KG1 (cell line): ENCODE measurements at places on chromosomes 2 and 18.

GRCh38 chr18:64191069-64191468 lies 42.2 kb upstream of the LINC00305 start:
- DNase-seq: no peak

DNA sequence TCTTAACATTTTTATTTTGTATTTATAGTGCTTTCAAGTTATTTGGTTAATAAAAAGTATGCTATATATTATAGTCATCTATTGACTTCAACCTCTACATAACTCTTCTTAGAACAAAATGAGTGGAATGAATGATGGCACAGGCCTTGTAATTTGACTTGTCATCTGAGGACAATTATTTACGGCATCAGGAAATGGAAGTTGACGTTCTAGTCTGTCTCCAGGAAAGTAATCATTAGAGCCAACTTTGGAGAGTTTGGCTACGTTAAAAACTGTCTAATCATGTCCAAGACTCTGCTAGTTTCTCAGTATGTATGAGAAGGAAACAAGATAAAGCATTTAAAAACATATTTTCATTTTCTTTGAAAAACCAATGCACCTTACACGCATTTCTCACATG lies 353.6 kb downstream of the ARHGAP15 start:
- no peak for DNase-seq

GRCh38 chr2:120820953-120821279 lies 85.2 kb downstream of the GLI2 start:
- no peak for DNase-seq

DNA sequence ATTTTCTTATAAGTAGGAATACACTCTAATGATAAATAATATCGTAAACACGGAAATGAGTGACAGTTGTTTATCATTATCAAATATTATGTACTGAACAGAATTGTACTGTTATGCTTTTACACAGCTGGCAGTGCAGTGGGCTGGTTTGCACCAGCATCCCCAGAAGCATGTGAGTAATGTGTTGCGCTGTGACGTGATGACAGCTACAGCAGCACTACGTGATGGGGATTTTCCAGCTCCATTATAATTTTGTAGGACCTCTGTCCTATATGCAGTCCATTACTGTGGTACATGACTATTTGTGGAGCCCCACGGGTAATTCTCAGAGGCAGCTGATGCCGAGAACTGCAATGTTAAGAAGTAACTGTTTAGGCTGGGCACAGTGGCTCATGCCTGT lies 77.3 kb upstream of the ATG16L1 start:
- DNase-seq: no peak

DNA sequence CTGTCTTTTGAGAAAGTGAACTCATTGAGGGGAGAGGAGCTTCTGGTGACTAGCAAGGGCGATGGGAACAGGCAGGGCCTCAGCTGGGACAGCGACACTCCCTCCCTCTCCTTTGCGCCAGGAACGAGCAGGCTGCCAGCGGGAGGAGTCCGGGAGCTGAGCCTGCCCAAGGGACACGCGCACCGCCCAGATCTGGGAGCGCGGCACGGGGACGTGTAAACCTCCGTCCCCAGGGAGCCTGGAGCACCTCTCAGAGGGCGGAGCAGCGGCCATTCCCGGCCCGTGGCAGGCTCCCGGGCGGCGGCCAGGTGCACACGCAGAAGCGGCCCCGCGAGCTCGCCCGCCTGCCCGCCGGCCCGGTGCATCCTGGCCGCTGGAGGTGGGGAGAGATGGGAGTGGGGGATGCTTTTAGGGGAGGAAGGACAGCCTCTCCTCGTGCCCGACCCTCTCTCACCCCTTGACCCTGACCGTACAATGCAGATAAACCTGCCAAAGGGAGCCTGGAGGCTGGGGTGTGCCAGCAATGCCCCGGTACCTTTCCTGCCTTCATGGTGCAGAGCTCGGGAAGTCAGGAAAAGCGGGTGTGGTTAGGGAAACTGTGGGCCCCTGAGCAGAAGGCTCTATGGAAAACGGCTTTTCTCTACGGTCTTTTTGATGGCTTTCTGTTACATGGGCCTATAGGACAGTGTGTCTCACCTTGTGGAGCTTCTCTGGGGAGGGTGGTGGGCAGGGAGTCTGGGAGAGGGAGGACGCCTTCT lies 2.2 kb downstream of the AQP4 start:
- no peak for DNase-seq

DNA sequence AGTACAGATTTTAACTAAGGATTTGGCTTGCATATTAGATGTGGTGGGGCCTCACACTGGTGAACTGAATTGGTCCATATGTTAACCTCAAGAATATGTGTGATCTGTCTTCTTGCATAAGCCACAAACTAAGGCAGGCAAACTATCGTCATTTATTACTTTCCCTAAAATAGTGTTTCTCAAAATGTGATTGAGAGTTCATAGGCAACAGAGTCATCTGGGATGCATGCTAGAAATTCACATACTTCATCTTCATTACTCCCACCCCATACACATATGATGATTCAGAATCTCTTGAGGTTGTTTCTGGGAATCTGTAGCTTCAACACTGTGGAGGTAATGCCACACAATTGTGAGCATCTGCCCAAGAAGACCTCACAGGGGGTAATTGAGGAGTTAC lies 822.8 kb upstream of the CDH2 start:
- no peak for DNase-seq

DNA sequence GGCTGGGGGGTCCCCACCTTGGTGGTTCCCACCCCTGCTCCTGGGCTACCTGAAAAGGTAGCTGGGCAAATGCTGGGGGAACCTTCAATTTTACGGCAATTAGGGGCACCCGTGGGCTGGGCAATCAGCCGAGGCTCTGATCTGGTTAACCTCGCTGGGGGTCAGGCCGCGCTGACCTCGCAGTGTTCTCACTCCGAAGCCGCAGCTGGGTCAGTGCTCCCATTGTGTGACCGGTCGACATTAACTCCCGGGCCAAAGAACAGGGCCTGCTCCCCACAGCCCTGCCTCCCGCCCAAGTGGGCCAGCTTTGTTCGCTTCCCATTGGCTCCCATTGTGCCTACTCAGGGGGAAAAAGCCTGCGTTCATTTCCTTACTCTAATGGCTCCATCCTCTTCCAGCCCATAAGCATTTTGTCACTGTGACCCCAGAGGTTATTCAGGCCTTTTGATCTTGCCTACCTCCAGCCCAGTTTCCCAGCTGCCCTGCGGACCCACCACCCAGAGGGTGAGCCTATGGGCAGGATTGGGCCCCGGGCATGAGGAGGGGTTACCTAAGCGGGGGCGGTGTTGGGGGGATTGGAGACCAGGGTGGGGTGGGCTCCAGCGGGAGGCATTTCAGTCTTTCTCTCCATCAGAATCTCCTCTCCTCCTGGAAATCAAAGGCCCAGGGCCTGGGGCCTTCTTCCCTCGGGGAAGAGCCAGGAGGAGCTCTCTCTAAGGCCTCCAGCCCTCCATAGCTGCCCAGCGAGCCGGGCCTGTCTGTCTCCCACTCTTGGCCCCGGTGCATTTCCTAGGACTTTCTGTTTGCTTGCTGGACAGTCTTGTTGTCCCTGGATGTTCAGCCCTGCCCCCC lies 90.1 kb downstream of the MYCN start:
- DNase-seq: no peak

- DNase-seq: no peak
Measured at GRCh38 chr2:120476141-120476540, 130.2 kb downstream of the INHBB start.

DNA sequence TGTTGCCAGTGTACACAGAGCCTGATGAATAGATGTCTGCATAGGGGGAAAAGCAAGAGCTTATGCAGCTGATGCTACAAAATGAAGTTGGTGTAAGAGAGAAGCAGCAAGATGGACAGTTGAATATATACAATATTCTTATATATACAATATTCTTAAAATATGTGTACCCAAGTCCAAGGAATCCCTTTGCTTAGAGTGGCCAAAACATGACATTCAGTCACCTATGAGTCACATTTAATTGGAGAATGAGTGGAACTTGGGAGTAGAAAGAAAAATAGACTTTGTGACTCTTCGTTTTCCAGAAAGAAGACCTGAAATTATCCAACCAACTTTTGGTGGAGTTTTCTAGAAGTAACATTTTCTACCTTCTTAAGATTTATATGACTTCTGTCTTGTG lies 81.8 kb downstream of the SCN9A start:
- no peak for DNase-seq

DNA sequence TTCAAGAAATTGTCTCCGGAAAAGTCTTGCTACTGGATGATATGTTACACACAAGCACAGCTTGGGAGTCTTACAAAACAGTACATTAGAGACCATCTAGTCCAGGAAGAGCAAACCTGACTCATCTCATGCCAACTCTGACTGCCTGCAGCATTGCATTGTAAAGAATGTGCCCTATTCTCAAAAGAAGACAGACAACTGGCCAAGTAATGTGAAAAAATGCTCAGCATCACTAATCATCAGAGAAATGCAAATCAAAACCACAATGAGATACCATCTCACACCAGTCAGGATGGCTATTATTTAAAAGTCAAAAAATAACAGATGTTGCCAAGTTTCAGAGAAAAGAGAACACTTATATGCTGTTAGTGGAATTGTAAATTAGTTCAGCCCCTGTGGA lies 42.7 kb upstream of the GORASP2 start:
- DNase-seq: no peak

- DNase-seq: no peak
Measured at GRCh38 chr2:16671760-16672159, 6.1 kb upstream of the CYRIA start.

GRCh38 chr2:138323382-138324067 lies 178.0 kb upstream of the SPOPL start:
- no peak for DNase-seq

DNA sequence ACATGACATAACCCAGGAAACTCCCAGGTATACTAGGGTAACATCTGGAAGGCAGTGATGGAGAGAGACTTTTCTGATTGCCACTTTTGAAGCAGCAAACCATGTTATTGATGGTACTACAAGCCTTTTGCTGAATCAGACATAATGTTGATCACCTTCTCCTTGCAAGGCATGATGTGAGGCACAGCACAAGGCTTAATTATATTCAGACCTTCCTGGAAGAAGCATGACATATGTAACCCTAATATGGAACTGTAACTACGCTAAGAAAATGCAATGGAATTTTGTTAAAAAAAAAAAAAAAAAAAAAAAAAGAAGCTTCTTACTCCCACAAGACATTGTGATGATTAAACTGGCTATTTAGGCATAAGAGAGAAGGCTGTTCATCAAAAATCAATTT lies 145.4 kb downstream of the ALK start:
- DNase-seq: no peak

GRCh38 chr2:194327196-194327888 lies 1329.7 kb upstream of the SLC39A10 start:
- no peak for DNase-seq

DNA sequence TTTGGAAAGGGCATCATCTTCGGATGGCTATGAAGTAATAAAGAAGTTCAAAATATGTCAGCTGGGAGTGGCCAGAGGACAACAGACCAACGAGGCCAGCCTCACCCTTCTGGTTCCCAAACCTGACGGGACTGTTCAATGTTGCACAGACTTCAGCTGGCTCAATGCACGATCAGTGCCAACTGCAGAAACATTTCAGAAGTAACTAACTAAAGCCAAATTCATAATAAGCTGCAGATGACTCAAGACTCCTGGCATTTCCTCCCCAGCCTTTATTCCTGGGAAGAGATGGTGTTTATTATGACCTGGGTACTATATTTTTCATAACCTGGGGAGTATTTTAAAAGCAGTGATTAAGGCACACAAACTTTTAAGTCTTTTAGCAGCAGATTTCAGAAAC lies 3.8 kb upstream of the ATP6V1C2 start:
- no peak for DNase-seq

DNA sequence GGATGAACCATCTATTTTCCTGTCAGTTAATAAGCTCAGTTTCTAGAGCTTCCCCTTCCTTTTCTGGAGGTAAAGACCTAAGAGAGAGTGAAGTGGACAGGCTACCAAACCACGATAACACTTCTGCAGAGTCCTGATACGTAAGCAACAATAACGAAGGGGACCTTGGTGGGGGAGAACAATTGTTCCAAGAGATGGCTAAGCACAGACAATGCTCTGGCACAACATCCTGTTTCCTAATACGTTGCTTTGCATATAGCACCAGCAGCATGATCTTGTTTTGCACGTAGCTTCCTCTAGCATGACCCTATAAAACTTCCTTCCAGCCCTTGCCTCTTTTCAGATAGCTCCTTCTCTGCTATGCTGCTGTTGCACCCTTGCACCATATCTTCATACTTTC lies 247.3 kb downstream of the RAD51AP2 start:
- no peak for DNase-seq

GRCh38 chr2:28663359-28663758 lies 88.3 kb upstream of the PPP1CB start:
- DNase-seq: no peak

GRCh38 chr2:110925479-110925878 lies 193.1 kb downstream of the ACOXL start:
- no peak for DNase-seq

DNA sequence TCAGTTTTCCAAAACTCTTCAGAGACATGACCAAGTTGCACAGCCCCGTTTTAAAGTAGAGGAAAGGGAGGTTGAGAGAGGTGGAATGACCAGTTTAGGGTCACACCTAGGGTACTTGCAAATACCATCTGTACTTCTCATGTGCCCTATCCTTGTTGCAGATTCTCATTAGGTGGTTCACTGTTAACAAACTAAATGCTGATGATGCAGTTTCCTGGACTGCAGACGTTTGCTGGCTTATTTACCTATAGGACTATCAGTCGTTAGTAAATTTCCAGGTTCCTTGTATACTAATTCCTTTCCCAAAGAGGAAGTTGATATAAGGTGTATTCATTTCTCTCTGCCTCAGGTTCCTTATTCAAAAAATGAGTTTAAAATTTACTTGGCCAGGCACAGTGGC lies 1.4 kb downstream of the FARP2 start:
- DNase-seq: no peak

GRCh38 chr2:38075507-38076151 lies at the start of gene CYP1B1:
Gene CYP1B1 (minus strand): TSS chr2:38076151. CDS start chr2:38075388, 763 bp downstream.
- no peak for DNase-seq

DNA sequence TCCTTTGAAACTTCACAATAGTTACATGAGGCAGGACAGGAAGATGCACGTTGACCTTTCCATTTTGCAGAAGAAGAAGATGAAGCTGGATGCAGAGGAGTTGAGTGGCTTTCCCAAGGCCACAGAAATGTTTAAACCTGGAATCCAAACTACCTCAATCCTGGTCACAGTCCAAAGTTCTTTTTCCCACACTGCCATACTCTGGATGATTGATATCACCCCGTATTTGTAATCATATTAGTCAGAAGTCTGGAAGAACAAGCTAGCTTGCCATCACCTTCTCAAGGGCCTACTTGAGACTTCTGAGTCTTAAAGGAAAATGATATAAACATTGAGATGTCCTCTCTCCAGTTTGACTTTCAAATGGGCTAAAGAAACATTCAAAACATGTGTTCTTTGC lies 190.1 kb downstream of the LNPK start:
- DNase-seq: no peak

- no peak for DNase-seq
Measured at GRCh38 chr2:120977582-120978358, 242.1 kb downstream of the GLI2 start.

DNA sequence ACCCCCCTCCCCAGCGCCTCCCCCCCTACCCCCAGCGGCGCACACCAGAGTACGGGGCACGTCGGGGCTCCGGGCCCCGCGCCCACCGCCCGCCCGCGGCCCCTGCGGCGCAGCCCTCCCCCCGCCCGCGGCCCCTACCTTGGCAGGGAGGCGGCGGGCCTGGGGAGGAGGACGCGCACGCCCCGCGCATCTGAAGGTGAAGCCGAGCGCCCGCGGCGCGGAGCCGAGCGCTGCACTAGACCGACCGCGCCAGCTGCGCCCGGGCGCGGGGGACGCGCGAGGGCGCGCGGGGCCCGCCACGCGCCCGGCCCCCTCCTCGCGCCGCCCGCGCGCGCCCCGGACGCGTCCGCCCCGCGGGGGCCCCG lies at the start of gene ZNF516:
TSS of gene ZNF516 (minus strand) at position 237 of the 365 bp plus-strand sequence. CDS start 52,188 bp downstream, outside the sequence.
- DNase-seq: no peak
